ENCODE measurements at places on chromosomes 1 and 21. TPM values are rescaled to one million over a fixed set of nuclear protein-coding genes. Genes with fewer than 3 reads are reported as not detected.

Gene CD46
- total RNA-seq, result 243 TPM

Gene SPRR4
- total RNA-seq, result not detected

Gene STUM
- total RNA-seq, result not detected

Gene RAD54L
- 18.9 TPM for total RNA-seq

Gene CYP4X1
- total RNA-seq, result 3.7 TPM

Gene ABCA4
- total RNA-seq, result 4.9 TPM

Gene TRIM63
- total RNA-seq, result not detected

Data from endothelial cell of umbilical vein (primary cell).